ENCODE measurements at places on chromosomes 7 and 10. TPM values are rescaled to one million over a fixed set of nuclear protein-coding genes. Genes with fewer than 3 reads are reported as not detected.

The SLC16A12 gene
- 1.2 TPM for polyA plus RNA-seq

The CPN1 gene
- polyA plus RNA-seq: not detected

The UTF1 gene
- polyA plus RNA-seq: 0.09 TPM

The SHH gene
- polyA plus RNA-seq: 23.3 TPM

The LRRD1 gene
- 0.91 TPM for polyA plus RNA-seq

The CALN1 gene
- polyA plus RNA-seq: 0.28 TPM

The TMEM26 gene
- polyA plus RNA-seq: 7.4 TPM

The GNGT1 gene
- not detected for polyA plus RNA-seq

The FEZF1 gene
- not detected for polyA plus RNA-seq

The CABCOCO1 gene
- polyA plus RNA-seq: 4.9 TPM

The UNCX gene
- not detected for polyA plus RNA-seq

The STEAP4 gene
- 4.6 TPM for polyA plus RNA-seq

The FAM25C gene
- not detected for polyA plus RNA-seq

The ANKRD22 gene
- polyA plus RNA-seq: 0.22 TPM

The CFAP46 gene
- polyA plus RNA-seq: 4.3 TPM

The PYROXD2 gene
- 37.3 TPM for polyA plus RNA-seq

The CACNA2D1 gene
- 19.0 TPM for polyA plus RNA-seq

The FGFR2 gene
- 327 TPM for polyA plus RNA-seq
